Cardiac muscle cell (in vitro differentiated cells and primary cell): ENCODE measurements at places on chromosomes 3 and 15.

GRCh38 chr3:58135712-58136543 lies 74.8 kb downstream of the DNASE1L3 start:
- DNase-seq: no peak

- no peak for DNase-seq
Observed at GRCh38 chr3:18765662-18766061, 340.5 kb upstream of the SATB1 start.

- DNase-seq: no peak
Observed at GRCh38 chr15:28989239-28989830, 103.6 kb downstream of the APBA2 start.

GRCh38 chr3:157204431-157204830 lies 44.5 kb upstream of the CCNL1 start:
- DNase-seq: peak; percentile 76

DNA sequence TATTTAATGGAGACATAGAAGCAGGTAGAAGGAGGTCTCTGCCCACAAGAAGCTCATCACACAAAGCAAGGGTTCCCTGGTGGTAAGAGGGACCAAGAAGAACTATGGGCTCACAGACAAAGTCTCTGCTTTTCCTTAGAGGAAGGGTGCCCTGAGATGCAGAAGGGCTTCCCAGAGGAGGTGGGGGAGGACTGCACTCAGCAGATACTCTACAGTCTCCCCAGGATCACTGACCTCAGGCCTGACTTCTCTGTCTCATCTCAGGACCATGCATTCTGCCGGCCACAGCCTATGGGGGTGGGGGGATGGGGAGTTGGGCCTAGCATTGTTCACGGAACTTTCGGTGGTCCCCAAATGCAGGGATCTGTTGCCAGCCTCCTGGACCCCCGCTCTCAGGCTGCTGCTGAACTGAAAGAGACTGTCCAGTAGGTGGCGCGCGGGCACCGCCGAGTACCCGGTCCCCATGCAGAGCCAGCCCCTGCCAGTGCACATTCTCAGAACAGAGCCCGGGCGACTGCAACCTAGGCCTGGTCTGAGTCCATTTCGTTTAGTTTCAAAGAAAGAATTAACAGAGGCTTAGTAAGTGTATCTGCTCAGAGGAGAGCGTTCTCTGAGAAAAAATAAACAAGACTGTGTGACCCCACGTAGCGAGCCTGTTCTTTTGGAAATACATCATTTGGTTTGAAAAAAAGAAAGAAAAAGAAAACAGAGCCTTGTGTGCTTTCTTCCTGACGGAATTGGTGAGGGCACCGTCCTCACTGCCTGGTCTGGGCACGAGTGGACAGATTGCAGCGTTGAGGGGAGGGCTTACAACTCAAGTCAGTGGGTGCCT lies 74.1 kb downstream of the LRTM1 start:
- peak; percentile 75 for DNase-seq

GRCh38 chr15:100054539-100054938 lies 287.2 kb downstream of the ADAMTS17 start:
- no peak for DNase-seq

- no peak for DNase-seq
Observed at GRCh38 chr3:175940243-175940642, 1081.1 kb downstream of the NAALADL2 start.

DNA sequence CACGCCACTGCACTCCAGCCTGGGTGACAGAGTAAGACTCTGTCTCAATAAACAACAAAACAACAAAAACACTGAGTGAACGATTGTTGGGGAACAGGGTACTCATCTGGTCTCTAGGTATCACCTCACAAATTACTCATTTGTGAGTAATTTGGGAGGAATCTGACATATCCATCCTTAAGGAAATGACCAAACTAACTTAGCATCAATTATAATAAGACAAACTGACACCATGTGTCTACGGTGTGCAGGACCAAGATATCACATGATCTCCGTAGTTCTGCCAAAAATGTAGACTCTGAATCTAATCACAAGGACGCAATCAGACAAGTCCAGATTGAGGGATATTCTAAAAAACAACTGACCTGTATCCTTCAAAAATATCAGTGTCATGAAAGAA lies 12.0 kb upstream of the DAPK2 start:
- no peak for DNase-seq

GRCh38 chr3:45078910-45079522 lies 52.9 kb downstream of the CLEC3B start:
- peak; percentile 66 for DNase-seq

DNA sequence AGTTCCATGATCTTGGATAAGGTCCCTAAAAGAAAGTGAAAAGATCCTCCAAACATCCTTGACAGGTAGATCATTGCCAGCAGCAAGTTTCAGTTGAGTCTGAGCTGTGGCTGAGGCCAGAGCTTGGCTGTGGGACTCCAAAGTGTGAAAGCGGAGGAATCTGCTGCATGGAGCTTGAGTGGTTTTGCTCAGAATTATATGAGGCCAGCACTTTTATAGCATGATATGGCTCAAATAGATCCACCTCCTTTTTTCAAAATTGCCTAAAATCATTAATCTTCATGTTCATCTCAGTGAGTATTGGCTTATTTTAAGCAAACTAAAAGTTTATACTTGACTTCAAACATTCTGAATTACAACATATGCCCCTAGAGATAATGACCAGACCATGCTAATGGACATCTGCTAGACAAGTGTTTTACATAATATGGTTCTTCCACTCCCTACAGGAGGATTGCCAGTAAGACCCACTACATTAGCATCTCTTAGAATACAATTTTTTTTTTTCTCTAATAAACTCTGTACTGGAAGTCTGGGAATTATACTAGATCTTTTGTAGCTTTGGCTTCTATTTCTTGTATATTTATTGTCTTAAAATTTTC lies 368.1 kb downstream of the ZPLD1 start:
- no peak for DNase-seq

DNA sequence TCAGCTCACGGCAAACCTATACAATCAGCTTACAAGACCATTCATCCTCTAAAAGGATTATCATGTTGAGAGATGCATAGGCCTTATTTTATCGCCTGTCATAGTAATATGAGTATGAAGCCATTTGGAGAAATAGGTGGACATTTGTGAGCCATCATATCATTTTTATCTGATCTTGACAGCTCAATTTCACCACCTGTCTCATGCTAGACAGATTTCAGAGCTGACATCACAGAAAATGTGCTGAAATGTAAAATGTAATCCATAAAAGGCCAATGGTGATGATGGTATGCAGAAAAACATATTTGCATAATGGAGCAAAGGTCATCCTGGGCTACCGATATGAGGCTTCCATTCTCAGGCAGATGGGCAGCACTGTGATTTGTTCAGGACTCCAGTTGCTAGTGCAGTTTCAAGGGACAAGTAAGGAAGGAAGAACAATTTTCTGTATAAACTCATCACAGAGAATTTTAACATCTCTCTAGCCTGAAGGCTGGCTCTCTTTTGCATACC lies 221.5 kb downstream of the ULK4 start:
- DNase-seq: no peak

- no peak for DNase-seq
Observed at GRCh38 chr3:129622226-129622874, 15.9 kb upstream of the PLXND1 start.

DNA sequence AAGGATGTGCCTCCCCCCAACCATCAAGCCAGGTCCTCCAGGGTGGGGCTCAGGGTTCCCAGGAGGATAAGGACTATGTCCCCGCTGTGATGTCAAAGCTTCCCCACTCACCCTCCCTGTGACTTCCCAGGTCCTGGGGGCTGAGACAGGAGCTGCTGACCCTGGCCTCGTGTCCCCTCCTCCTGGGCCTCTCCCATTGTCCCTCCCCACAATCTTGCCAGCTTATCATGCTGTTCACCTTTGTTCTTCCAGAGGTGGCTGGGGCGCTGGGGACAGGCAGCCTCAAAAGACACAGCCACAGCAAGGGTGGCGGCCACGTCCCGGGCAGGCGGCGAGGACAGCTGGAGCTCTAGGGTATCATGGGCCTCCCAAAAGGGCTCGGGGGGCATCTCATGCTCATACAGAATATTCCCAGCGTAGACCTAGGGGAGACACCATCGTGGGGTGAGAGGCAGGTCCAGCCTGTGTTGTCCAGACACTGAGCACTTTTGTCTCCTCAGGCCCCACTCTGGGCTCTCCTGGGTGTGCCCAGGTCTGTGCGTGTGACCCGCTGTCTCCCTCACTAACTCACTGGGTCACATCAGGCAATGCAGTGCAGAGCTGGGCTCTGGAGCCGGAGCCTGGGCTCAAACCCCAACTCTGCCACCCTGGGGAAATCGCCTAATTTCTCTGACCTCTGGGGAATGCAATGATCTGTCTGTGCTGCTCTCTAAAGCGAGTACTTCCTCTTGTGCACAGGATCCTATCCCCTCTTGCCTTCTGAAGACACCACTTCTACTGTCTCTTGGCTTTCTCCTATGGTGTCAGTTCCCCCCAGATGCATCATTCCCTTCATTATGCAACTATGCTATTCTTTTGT lies 30.0 kb downstream of the SNX33 start:
- DNase-seq: no peak

DNA sequence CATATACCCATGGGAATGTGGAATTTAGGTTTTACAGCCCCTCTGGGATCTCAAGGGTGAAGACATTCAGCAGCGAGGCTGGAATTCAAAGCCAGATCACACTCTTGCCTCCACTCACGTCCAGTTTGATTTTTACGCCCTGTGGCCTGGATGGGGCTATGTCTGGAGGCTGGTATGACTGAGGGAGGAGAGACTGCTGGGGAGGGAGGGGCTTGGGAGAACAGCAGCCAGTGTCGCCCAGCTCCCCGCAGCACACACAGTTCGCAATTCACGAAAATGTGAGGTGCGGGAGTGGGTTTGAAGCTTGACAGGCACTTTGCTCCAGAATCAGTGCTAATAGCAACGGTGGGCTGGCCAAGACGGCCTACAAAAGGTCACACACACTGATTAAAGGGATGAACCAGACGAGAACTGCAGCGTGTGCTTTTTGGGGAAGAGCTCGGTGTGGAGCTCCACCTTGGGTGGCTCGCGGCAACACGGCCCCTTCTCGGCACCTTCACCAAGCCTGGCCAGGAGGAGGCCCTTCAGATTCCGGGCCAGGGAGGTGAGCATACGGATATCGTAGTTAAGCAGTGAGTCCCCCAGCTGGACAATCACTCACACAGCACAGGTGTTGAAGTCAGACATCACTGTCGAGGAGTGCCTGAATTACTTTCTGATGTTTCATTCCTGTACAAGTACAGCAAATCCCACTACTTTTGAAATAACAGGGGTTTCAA lies 16.4 kb downstream of the EHD4 start:
- DNase-seq: peak; percentile 77
